ENCODE measurements at places on chromosomes 2 and 18.

DNA sequence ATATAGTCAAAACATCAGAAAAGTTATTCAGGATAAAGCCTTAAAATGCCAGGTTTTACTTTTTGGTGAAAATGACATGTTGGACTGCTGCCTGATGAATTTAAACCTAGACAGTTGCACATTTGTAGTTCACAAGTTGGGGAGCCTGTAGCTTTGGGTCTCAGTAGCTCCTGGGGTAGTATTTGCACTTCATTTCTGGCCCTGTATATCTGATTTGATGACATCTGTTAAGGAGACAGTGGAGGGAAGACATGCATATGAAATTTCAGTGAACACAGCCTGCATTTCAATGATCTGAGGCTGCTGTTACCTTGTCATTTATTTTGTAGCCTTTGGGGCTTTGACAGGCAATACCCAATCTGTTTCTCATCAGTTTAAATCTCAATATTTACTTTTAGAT is 156.4 kb downstream of the DCC start:
- no peak for DNase-seq

DNA sequence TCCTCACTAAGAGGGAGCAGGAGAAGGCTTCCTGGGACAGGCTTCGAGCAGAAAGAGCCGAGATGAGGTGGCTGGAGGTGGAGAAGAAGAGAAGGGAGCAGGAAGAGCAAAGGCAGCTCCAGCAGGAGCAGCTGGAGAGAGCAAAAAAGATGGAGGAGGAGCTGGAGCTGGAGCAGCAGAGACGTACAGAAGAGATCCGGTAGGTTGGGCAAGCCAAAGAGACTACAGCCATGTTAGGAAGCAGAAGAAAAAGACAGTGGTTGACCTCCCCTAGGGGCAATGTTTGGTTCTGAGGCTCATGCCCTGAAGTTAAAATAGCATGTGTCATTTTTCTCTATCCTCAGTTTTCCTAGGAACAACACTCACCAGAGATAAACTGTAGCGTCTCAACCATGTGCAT is 45.1 kb downstream of the SUMO1 start:
- no peak for DNase-seq

DNA sequence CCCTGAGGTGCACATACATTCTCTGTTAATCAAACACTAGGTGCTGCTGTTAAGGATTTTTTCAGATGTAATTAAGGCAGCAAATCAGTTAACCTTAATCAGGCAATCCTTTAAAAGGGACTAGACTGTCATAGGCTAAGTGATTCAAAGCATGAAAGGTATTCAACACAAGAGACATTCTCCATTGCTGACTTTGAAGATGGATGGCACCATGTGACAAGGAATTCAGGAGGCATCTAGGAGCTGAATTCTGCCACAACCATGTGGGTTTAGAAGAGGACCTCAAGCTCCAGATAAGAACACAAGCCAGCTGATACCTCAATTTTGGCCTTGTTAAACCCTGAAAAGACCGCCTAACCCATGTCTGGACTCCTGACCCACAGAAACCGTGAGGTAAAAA is 84.0 kb downstream of the SMAD2 start:
- DNase-seq = no peak

GRCh38 chr2:203636588-203637470 is 69.6 kb upstream of the CD28 start:
- DNase-seq = no peak

DNA sequence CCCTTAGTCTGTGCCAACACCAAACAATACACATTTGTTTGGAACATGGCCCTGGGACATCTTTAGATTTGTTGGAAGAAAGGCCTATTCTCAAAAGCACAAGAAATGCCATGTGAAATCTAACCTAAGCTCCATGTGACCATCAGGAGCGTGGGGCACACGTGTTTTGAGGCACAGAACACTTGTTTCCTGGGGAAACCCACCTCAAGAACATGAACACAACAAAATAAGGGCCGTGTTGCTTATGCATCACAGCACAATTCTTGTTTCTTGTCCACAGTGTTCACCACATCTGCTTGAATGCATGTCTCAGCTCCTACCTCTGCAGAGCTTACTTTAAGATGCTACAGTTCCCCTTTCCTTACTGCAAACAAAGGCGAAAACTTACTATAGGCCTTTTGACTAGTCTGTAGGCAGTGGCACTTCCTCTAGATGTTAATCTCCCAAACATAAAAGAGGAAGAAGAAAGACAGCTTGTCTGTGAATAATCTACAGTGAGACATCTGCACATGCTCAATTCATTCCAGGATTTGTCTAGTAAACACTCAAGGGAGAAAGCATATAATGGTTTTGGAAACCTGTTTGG is 165.0 kb downstream of the ANKRD44 start:
- DNase-seq = no peak

- no peak for DNase-seq
Measured at GRCh38 chr18:49457616-49458015, 2.8 kb downstream of the DYM start.

GRCh38 chr2:32425719-32426141 is 68.9 kb downstream of the BIRC6 start:
- DNase-seq = no peak

GRCh38 chr2:126531029-126531428 is 124.9 kb upstream of the GYPC start:
- no peak for DNase-seq

DNA sequence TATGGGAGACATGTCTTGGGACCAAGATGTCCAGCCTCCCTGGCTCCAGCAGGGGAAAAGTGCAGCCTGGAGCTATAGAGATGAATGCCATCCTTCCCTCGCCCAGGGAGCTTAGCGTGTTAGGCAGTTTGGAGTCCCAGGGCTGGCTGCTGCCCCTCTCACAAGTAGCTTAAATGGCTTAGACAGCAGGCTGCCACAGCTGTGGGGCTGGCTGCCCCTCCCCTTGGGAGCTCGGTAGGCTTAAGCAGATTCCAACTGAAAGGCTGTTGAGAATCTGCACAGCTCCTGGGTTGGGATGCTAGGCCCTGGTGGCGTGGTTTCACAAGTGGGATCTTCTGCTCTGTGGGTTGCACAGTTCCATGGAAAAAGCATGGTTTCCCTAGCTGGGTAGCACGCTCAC is 940.5 kb upstream of the DDX18 start:
- DNase-seq = no peak

GRCh38 chr2:19540739-19541525 is 182.5 kb upstream of the OSR1 start:
- peak; percentile 50 for DNase-seq

- peak; percentile 74 for DNase-seq
Measured at GRCh38 chr2:68909793-68910674, 38.8 kb upstream of the BMP10 start.

GRCh38 chr2:188865681-188866080 is 108.5 kb upstream of the COL3A1 start:
- no peak for DNase-seq

- no peak for DNase-seq
Measured at GRCh38 chr2:101290711-101291110, 17.8 kb downstream of the RNF149 start.

- no peak for DNase-seq
Measured at GRCh38 chr2:1141079-1141478, 190.4 kb downstream of the SNTG2 start.

DNA sequence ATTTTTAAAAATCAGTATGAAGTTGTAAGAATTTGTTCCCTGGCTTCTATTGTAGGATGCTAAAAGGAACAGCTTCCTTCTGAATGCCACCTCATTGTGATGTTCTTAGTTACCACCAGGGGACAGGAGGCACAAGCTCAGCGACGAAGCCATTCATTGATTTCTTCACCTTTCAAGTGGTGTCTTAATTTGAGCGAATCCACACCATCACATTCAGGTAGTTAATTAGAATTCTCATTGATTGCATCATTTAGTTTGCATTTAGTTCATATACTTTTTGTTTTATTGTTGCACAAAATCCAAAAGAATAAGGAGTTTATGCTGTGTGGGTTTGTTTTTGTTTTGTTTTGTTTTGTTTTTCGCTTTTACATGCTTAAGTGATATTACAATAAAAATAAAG is 23.1 kb downstream of the CYP27C1 start:
- DNase-seq = no peak

DNA sequence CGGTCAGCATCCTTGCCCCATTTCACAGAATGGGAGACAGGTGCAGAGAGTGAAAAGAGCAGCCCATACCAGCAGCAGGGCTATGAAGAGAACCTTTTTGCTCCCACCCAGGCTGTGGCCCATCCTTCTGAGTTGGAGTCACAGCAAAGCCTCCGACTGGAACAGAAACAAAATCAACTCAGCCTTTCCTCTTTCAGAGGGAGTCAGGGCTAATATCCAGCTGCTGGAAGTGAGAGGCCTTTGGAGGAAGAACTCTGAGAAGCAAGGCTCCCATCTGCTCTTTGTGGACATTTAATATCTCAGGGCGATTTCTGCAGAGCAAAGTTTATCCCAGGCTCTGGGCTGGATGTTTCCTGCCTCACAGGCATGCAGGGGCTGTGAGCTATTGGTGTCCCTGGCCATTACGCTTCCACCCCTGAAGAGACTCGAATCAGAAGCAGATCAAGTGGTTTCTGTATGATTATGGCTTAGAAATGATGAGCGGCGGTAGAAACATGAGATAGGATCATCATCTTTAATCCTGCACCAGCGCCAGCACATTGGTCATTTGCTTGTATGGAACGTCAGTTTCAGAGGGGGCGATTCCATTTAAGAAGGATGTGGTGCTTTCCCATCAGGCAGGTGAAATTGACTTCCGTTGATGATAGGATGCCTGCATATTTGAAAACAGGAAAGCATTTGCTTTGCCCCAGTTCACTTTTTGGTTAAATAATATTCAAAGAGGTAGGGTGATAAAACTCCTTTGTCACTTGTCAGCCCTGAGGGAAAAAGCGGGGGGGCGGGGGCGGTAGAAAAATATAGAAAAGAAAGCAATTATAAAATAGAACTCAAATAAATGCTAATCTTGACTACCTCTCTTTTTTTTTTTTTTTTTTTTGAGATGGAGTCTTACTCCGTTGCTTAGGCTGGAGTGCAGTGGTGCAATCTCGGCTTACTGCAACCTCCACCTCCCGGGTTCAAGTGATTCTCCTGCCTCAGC is 152.4 kb downstream of the LRRC30 start:
- no peak for DNase-seq

DNA sequence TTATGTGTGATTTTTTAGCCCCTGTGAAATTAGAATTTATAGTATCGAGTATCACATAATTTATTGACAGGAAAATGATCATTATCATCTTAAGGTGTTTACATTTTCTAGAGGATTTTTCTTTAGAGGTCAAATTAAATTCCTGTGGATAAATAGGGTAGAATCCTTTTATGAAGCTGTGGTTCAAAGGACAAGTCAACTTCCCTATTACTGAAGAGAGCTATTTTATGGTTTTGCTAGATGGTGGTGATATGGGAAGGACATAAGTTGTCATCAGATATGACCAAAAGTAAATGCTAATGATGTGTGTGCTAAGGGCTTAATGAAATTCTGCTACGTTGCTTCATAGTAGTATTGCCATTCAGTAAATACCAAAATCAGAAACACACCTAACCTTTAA is 80.1 kb downstream of the EML4 start:
- DNase-seq = no peak

DNA sequence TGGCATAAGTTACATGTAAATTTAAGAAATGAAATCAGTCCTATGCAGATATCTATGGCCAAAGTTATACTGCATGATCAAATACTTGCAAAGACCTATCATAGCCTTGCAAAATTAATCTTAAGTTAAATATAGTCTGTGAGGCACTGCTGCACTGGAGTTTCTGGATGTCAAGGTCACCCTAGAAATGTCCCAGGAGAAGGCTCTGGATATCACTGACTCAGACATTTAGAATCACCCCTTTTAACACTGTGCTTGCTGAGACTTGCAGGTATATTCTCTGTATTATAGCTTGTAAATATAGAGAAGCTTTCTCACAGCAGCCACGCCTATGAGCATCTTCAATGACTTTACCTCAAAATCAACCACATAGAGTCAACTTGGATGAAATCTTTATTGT is 51.5 kb downstream of the ETAA1 start:
- no peak for DNase-seq

- no peak for DNase-seq
Measured at GRCh38 chr18:32335228-32335627, 135.5 kb downstream of the GAREM1 start.

DNA sequence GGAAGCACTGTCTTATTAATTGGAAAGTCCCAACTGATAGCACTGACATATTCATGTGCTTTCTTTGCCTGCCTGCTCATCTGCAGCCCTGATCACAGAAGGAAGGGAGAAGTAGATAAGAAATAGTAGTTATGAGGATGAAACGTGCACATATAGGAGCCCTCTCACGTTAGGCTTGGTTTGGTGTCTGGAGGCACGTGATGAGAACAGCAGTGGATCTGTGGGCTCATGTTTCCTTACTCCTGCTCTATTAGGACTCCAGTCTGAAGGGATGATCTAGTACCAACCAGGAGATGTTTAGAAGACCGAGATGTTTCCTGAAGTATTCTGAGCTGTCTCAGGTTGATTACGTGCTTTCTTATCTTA is 84.9 kb downstream of the MAP4K4 start:
- no peak for DNase-seq

GRCh38 chr2:163610817-163611556 is 124.8 kb downstream of the FIGN start:
- DNase-seq = no peak

DNA sequence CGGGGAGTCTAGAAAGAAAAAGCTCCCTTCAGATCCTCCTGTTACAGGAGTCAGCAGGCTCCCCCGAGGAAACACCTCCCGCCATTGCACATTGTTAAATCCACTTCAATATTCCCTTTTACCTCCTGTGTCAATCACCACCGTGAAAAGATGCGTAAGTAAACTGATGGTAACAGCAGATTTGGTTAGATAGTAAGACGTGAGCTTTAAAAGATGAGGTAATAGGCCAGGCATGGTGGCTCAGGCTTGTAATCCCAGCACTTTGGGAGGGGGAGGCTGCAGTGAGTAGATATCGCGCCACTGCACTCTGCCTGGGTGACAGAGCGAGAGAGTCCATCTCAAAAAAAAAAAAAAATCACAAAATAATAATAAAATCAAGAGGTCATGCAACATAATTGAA is 15.2 kb upstream of the NCL start:
- DNase-seq = no peak

DNA sequence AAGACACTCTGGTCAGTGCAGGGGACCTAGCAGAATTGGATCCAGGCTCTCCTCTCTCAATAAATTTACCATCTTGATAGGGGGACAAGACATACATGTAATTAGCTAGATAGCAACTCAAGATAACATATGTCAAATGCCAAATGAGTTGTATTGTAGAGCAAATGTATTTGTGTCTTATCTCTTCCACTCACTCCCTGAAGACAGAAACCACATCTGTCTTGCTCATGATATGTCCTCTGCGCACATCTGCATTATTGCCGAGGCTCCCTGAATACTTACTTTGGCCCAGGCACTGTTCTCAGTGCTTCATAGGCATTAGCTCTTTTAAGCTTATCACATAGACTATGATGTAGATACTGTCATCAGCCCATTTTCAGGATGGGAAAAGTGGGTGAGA is 122.9 kb upstream of the GATA6 start:
- no peak for DNase-seq

- no peak for DNase-seq
Measured at GRCh38 chr2:201900362-201900761, 94.0 kb downstream of the CDK15 start.

GRCh38 chr2:189015359-189015758 is 41.2 kb downstream of the COL3A1 start:
- no peak for DNase-seq

- no peak for DNase-seq
Measured at GRCh38 chr2:29496198-29496597, 381.0 kb downstream of the CLIP4 start.

GRCh38 chr2:48228345-48228684 is 301.6 kb upstream of the STON1 start:
- DNase-seq = no peak

- peak; percentile 28 for DNase-seq
Measured at GRCh38 chr2:174683392-174683759, 80.9 kb downstream of the CHRNA1 start.
